ENCODE measurements at places on chromosomes 2 and 18.
A peak's percentile ranks its signal among the peaks of the same experiment; 100 is the strongest.

GRCh38 chr18:48409591-48410094, 460 bp upstream of the ZBTB7C start:
- no peak for DNase-seq

DNA sequence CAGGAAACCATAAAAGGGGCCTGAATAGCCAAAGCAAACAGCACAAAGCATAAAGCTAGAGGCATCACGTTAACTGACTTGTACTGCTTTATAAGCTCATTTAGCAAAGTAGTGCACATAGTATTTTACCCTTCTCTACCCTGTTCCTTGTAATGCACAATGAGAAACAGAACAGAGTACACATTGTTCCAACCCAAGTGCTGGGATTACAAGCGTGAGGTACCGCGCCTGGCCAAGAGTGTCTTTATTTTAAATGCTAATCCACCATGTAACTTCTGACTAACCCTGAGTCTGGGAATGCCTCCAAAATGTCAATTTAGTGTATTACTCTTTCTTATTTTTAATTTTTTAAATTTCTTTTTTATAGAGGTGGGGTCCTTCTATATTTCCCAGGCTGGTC, 46.4 kb upstream of the STON1 start:
- DNase-seq: no peak

DNA sequence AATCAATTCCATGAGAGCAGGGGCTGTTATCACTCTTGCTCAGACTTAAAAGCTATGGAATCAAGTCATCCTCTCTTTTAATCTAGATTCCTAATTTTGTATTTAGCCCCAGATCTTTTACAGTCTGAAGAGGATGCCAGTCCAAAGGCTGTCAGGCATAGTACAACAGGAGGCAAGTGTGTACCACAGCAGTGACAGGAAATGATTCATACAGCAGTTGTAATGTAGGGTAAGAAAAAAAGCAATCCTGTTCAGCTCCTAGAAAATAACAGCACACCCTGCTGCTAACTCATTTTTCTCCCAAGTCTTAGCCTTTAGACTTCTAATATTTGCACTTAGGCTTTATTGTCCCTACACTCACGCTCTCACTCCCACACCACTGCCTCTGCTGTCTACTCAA, 127.8 kb upstream of the SYT4 start:
- no peak for DNase-seq

DNA sequence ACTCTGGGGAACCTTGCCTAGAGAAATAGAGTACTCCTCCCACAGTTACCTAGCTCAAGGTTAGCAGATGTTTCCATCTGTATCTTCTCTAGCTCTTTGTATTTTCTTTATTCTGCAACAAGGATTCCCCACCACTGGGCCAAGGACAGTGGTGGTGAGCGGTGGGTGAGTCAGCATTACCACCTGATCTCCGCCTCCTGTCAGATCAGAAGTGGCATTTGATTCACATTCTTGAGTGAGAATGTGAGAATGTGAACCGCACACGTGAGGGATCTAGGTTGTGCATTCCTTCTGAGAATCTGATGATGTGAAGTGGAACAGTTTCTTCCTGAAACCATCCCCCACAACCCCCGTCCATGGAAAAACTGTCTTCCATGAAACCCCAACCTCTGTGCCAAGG, 9.0 kb downstream of the EPB41L3 start:
- no peak for DNase-seq

DNA sequence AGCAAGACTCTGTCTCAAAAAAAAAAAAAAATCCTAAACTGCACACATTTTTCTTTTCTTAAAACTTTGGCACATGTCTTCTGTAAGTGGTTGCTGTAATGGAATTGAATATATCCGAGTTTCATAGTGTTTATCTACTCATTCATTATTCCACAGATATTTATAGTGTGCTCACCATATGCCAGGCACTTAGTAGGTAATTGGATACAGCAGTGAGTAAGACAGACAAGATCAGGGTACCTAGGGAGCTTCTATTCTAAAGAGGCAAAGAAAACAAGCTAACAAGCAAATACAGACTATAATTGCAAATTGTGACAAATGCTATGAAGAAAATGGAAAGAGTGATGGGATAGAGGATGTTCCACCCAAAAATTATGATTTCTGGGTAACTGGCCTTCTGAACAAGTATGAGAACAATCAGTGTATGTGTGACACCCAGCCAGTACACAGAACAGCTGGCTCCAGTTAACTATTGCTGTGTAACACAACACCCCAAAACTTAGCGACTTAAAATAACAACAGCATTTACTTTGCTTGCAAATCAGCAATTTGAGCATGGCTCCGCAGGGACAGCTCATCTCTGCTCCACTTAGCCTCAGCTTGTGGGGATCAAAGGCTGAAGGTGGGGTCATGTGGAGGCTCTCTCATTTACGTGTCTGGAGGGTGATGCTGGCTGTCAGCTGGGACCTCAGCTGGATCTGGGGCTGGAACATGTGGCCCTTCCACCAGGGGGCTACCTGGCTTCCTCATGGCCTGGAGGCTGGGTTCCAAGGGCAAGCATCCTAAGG, 224.9 kb downstream of the INSIG2 start:
- DNase-seq: no peak

DNA sequence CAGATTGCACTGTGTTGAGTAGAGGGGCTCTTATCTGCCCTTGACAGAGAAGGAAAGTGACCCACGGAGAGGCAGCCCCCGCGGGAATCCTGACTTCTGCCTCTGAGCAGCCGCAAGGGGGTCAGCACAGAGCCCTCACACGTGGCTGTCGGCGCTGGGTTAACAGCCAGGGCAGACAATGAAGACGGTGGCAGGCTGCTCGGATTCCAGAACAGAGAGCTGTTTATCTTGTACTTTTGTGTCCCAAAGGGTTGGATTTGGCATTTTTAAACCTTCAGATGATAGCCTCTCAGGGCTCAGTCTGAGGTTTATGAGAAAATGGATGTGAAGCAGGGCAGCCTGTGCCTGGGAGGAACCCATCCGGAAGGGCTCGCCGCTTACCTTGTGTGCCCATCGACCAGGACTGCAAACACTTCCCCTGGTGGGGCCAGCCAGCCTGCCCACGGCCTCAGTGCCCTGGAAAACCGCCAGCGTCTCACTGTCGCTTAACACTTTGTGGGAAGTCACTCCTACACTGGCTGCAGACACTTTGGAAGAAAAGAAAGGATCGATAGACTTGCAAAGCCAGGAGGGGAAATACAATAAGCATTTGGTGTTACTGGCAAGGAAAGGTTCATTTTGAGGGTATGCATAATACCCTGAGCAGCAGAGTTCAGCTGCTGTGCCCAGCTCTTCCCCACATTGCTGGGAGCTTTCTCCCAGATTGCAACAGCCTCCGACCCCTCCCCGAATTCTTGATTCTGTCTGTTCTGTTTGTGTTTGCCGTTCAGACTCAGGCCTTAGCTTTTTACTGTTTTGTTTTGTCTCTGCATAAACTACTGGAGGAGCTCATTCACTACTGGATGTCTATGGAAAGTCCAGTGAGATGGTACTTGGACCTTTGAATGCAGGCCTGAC, 325.3 kb upstream of the MYT1L start:
- DNase-seq: no peak

GRCh38 chr2:105255979-105256378, 14.4 kb downstream of the GPR45 start:
- DNase-seq: no peak

GRCh38 chr18:49597157-49597931, 35.5 kb downstream of the LIPG start:
- DNase-seq: no peak

- no peak for DNase-seq
Measured at GRCh38 chr18:42861271-42861670, 254.2 kb downstream of the RIT2 start.

DNA sequence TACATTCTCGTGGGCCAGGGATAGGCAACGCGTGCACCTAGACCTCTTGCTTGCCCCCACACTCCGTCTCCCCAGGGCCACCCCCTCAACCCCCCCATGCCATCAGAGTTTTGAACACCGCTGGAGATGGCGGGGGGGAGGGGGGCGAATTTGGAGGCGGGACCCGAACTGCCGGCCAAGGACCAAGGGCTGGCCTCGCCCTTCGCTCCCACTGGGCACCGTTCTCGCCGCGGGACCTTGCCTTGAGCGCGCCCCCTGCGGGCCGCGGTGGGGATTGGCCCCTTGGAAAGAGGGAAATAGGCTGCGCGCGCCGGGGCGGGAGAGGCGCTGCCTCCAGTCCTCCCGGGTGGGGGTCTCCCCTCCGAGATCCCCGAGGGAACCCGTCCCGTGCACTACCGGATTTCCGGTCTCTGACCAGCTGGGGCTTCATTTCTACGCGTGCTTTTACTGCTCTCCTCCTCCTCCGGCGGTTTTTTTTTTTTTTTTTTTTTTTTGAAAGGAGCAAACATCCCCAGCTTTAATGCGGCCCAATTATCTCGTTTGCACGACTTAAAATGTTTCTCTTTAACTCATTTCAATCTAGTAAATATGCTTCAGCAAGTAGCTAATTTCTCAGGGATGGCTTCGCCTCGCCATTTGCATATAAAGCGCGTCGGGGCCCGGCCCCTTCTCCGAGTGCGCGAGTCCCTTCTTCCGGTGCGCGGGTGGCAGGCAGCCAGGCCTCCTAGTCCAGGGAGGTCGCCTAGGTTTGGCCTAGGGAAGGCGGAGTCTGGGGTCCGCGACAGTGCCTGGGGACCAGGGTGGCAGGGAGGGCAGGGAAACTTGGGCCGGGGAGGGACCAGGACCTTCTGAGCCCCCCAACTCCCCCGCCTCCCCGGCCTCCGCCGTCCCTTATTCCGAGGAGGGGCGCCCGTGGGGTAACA, 10.0 kb upstream of the GBX2 start:
- DNase-seq: peak; percentile 91

GRCh38 chr2:172328103-172328841, 99.1 kb upstream of the ITGA6 start:
- DNase-seq: no peak

DNA sequence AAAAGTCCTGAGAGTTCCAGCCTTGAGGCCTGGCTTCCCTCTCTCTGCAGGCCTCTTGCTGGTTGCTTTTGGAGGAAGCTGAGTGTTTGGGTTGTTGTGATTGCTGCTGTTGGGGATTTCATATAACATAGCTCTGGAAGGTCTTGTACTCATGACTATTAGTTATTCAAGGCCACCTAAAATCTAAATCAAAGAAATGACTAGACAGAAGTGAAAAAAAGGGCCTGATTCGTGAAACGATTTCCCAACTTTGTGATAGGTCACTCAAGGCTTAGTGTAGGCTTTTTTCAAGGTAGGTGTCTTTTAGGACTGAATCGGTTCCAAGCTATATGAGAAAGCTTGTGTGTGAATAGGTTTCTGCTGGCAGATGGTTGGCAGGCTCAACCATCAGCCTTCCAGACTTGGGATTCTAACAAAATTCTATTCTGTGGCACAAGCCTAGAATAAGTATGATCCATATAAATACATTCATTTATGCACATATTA, 164.4 kb downstream of the FMNL2 start:
- no peak for DNase-seq

- no peak for DNase-seq
Measured at GRCh38 chr2:205895981-205896655, 189.9 kb downstream of the INO80D start.

- no peak for DNase-seq
Measured at GRCh38 chr2:238811759-238812158, 36.1 kb upstream of the TWIST2 start.

- no peak for DNase-seq
Measured at GRCh38 chr18:51397347-51397962, 200.0 kb upstream of the MEX3C start.

DNA sequence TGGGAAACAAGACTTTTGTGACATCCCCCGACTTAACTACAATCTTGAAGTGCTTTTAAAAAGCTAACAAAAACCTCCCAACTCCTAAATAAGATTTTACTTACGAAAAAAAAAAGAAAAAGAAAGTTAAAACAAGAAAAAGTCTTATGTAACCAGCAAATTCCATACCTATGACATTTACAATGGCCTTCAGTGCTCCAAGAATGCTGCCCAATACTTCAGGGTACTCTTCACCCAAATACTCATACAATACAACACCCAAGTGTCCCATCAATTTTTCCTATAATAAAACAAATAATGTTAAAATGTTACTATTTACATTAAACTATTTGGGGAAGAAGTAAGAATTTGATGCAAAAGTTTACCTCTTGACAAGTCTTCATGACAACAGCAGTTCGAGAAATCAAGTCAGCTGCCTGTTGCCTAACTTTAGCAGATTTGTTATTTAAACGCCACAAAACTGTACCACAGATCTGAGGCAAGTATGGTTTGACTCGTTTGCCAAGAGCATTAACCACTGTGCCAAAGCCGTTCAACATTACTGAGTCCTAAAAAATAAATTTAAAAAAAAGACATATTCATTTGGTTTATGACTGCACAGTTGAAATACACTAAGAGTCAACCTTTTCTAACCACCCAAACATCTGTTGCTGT, 34.8 kb downstream of the SF3B1 start:
- no peak for DNase-seq

GRCh38 chr2:177726931-177727348, 334.4 kb downstream of the AGPS start:
- no peak for DNase-seq
